Lower lobe of right lung (tissue), 2 donors: ENCODE measurements at places on chromosomes 2 and 18.
A peak's percentile ranks its signal among the peaks of the same experiment; 100 is the strongest.

DNA sequence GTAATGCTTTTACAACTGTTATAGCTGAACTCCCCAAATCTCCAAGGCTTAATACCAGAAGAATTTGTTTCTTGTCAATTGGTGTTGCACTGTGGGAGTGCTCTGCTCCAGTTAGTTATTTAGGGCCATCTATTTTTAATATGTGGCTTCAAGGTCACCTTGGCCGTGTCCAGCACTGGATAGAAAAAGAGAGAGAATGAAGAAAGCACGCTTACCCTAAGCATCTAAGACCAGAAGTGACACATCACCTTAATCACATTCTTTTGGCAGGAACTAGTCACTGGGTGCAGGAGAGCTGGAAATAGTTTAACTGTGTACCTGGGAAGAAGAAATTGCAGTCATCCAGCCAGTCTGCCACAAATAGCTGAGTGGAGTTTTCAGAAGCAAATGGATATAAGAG lies 78.8 kb downstream of the VWC2L start:
- DNase-seq, result no peak

DNA sequence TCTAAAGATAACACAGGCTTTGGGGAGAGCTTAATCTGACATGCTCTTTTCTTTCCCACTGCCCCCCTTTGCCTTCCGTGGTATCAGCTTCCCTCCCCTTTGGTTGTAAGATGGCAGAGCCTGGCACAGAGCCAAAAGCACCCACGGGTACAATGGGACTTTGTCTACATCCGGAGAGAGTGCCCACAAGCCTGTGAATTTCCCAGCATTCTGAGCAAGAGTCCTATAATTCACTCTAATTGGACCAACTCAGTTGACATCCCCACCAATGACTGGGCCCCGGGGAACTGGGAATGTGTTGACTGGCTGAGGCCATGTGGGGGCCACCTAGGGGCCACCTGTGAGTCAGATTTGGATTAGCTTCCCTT lies 20.1 kb upstream of the C2orf72 start:
- DNase-seq, result no peak

DNA sequence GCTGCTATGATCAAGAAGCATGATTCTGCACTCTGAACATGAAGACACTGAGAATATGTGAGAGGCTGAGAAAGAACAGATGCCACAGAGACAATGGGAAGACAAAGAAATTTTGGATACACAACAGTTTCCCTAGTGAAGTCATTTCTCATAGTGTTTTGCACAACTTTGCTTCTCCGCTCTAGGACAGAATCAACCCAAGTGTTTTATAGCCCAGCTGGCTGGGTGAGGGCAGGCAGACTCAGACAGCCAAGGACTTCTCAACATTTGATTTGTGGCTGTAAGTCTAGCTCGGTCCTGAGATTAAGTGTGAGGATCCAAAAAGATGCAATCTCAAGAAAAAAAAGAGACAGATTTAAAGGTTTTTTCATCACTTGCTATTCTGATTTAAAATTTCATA lies 536.5 kb upstream of the CRIM1 start:
- no peak for DNase-seq

DNA sequence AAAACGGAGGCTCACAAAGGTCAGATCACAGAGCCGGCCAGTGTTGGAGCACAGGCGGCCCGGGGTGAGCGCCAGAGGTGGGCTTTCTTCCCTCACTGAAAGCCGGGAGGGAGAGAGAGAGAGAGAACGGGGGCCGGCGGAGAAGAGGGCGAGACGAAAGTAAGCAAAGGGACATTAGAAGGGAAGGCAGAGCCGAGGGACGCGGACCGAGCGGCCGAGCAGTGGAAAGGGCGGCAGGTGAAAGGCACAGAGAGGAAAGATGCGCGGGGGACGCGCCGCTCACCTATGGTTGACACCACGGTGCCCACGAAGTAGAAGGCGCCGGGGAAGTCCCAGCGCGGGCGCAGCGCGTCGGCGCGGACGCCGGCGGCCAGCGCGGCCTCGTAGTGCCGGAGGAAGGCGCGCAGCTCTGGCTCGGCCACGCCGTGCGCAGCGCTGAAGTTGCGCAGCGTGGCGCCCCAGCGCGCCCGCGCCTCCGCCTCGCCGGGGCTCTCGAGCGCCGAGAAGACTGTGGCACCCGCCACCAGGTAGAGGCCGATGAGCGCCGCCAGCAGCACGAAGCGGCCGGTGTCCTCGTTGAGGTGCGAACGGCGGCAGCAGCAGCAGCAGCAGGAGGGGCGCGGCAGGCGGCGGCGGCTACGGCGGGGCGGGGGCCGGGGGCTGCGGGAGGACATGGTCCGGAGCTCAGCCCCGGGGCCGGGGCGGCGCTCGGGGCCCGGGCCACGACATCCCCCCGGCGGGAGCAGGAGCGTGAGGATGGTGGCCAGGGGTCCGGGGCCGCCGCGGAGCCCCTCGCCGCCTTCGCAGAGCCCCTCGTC lies 166.9 kb downstream of the MSH2 start:
- no peak for DNase-seq

GRCh38 chr2:99507937-99508818 lies 18.4 kb upstream of the REV1 start:
- DNase-seq, result peak; percentile 53

GRCh38 chr2:197057959-197058358 lies 131.5 kb upstream of the PGAP1 start:
- no peak for DNase-seq

DNA sequence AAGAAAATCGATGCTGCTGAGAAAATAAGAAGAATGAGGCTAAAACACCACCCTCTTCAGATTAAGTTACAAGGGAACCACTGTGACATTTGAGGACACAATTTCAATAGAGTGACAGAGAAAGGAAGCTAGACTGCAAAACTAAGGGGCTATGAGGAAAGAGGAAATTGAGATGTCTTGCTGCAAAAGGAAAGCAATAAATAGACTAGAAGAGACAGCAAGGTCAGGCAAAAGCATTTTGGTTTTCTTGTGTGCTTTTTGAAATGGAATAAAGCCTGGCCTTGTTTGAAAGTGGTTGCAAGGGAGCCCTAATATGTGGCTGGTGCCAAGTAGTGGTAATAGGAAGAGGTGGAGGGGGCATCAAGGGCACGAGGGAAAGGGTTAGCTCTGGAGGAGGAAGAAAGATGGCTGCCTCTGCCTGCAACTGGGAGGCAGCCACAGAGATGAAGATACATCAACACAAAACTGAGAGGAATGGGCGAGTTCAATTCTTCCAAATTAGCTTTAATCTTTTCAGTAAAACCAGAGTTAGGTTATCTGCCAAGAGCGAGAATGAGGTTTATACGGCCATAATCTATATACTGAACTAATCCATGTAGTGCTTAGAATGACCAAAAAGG lies 1.2 kb upstream of the MRO start:
- DNase-seq, result no peak

- no peak for DNase-seq
Measured at GRCh38 chr2:97871096-97871780, 124.5 kb downstream of the TMEM131 start.
